ENCODE measurements at places on chromosomes 7 and 10. TPM values are rescaled to one million over a fixed set of nuclear protein-coding genes. Genes with fewer than 3 reads are reported as not detected.

Gene RBM20
- total RNA-seq, result 6.2 TPM

Gene PHKG1
- total RNA-seq, result 1.5 TPM

Gene HECW1
- total RNA-seq, result 1.4 TPM

DNA sequence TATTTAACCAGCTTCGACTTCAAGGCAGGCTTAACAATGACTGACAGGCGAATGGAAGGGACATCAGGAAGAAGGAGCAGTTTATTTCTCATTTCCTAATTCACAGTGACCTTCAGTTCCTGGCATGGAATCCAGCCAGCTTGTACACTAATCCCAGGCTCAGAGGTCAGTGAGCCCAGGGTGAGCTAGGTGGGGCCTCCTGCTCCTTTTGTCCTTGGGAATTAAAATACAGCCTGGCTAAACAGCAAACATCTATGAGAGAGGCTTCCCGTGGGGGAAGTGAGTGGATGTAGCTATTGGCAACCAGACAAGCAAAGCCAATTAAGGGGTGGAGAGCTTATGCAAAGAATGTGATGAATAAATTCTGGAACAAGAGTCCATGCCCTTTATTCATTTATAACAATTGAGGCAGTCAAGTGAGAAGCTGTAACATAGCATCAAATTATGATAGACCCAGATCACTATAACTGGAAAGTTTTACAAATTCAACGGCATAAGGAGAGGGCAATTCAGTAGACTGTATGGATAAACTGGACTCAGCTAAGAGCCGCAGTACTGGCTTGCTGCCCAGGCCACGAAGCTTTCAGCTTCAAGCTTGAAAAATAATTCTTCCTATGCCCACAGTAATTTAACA lies 57.1 kb downstream of the STK17A start:
- no peaks in the 10 kb centered on the region for H3K27me3 ChIP-seq
- peak; percentile 72 for DNase-seq
- H3K4me3 ChIP-seq, result no peak overlapping the region
- peaks cover 19% of the 10 kb centered on the region for H3K4me1 ChIP-seq
- H3K36me3 ChIP-seq, result peaks cover 54% of the 10 kb centered on the region
- H3K27ac ChIP-seq, result peak overlapping the region; percentile 81

- H3K27me3 ChIP-seq, result no peaks in the 10 kb centered on the region
- no peak overlapping the region for H3K4me3 ChIP-seq
- no peak overlapping the region for H3K27ac ChIP-seq
- no peak for DNase-seq
These were observed 104.4 kb upstream of the ANLN start for GRCh38 chr7:36285276-36285675.

GRCh38 chr10:46092524-46093081 lies 46.5 kb upstream of the MSMB start:
- H3K4me3 ChIP-seq, result no peak overlapping the region
- H3K4me1 ChIP-seq, result no peaks in the 10 kb centered on the region
- H3K27ac ChIP-seq, result no peak overlapping the region
- DNase-seq, result no peak
- no peaks in the 10 kb centered on the region for H3K27me3 ChIP-seq

- no peak overlapping the region for H3K4me3 ChIP-seq
- no peaks in the 10 kb centered on the region for H3K36me3 ChIP-seq
- no peaks in the 10 kb centered on the region for H3K27me3 ChIP-seq
- H3K27ac ChIP-seq, result no peak overlapping the region
These were observed 107.0 kb upstream of the RET start for GRCh38 chr10:42969909-42970308.

DNA sequence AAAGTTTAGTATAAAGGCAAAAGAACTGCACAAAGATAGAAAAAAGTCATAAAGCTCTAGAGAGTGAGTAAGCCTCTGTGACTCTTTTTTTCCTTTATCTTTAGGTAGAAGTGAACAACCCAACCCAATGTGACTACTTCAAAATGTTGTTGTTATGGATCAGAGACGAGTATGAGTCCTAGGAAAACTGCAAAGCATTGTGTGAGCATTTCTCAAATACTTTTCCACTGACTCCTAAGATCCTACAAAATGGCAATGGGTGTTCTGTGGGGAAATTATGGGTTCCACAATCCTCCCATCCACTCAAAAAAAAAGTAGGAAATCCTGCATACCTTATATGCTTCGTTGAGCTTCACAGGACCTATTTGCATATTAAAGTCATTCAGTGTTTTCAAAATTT lies 177.1 kb downstream of the DGKI start:
- H3K27ac ChIP-seq, result no peak overlapping the region
- no peak for DNase-seq
- no peaks in the 10 kb centered on the region for H3K4me1 ChIP-seq
- H3K27me3 ChIP-seq, result peaks cover 5% of the 10 kb centered on the region
- no peaks in the 10 kb centered on the region for H3K36me3 ChIP-seq

Measured in stomach (tissue), 19 donors.